ENCODE measurements at places on chromosomes 2 and 18. TPM values are rescaled to one million over a fixed set of nuclear protein-coding genes. Genes with fewer than 3 reads are reported as not detected.

DNA sequence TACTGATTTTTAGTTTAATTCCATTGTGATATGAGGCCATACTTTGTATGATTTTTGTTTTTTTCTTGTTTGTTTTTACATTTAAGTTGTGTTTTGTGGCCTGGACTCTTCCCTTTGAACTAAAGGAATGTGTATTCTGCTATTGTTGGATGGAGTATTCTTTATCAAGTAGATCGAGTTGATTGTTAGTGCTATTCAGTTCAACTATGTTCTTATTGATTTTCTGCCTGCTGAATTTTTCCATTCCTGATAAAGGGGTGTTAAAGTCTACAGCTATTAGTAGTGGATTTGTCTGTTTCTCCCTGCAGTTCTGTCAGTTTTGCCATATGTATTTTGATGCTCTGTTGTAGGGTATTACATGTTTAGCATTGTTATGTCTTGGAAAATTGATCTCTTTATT, 14.5 kb downstream of the RNF144A start:
- no peak overlapping the region for H3K27ac ChIP-seq
- DNase-seq = no peak
- H3K36me3 ChIP-seq = no peaks in the 10 kb centered on the region
- no peaks in the 10 kb centered on the region for H3K27me3 ChIP-seq

The CBLN2 gene
- total RNA-seq = not detected

The GPR55 gene
- not detected for total RNA-seq

DNA sequence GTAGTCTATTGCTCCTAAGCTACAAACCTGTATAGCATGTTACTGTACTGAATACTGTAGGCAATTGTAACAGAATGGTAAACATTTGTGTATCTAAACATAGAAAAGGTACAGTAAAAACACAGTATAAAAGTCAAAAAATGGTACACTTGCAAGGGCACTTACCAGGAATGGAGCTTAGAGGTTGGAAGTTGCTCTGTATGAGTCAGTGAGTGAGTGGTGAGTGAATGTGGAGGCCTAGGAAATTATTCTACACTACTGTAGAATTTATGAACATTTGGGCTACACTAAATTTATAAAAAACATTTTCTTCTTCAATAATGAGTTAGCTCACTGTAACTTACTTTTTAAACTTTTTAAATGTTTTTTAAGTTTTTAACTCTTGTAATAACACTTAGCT, 19.0 kb downstream of the NABP1 start:
- no peak overlapping the region for H3K27ac ChIP-seq
- no peak for DNase-seq
- no peak overlapping the region for H3K4me3 ChIP-seq
- peaks cover 21% of the 10 kb centered on the region for H3K27me3 ChIP-seq

DNA sequence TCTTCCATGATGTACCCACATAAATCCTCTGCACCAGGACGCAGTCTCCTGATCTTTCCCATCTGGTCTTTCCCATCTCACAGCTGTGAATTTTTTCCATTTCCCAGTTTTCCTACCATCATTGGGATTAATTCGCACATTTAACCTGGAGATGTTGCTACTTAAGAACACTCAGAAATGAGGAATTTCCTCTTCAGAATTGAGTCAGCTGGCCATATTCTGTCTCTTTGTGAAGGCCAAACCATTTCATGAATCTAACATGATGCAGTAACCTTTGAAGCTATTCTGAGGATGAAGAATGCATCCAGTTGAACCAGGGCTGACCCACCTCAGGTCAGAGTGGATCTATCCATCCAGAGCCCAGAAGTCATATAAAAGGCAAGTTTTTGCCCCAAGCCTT, 326.8 kb downstream of the SETBP1 start:
- H3K36me3 ChIP-seq = no peaks in the 10 kb centered on the region
- H3K4me3 ChIP-seq = no peak overlapping the region
- H3K27ac ChIP-seq = no peak overlapping the region
- H3K4me1 ChIP-seq = no peaks in the 10 kb centered on the region

The SLC35F6 gene
- 19.6 TPM for total RNA-seq

The NOSTRIN gene
- total RNA-seq = 14.7 TPM

The ALKAL2 gene
- 1.1 TPM for total RNA-seq

DNA sequence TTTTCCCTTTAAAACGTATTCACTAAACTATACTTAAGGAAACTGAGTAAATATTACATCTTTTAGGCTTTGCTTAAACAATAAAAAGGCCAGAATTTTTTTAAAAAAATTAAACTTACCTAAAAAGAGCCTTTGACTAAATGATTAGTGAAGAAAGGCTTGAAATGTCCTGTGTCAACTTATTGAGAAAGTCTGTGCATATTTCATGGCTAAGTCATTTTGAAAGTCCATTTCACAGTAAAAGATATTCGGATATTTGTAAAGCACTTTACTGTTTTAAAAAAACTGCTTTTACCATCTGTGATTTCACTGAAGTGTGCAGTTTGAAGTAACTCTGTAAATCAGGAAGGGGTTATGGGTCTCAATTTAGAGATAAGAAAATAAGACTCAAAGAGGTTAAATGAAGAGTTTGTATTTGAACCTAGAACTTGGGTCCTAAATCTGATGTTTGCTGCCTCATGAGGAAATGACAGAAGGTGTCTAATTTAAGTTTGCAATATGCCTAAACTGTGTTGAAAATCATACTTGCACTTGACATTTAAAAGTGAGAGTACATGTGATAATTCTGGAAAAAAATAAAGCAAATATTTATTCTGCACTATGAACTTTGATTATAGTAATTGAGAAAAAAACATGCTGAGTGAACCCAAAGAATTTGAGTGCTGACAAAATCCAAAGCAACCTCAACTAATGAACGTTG, 50.5 kb downstream of the RAB27B start:
- H3K4me3 ChIP-seq = no peak overlapping the region
- H3K36me3 ChIP-seq = no peaks in the 10 kb centered on the region
- H3K27ac ChIP-seq = no peak overlapping the region
- H3K4me1 ChIP-seq = no peaks in the 10 kb centered on the region
- no peak for DNase-seq
- H3K27me3 ChIP-seq = no peaks in the 10 kb centered on the region

The ERBB4 gene
- 8.3 TPM for total RNA-seq

The ONECUT2 gene
- total RNA-seq = 0.41 TPM

DNA sequence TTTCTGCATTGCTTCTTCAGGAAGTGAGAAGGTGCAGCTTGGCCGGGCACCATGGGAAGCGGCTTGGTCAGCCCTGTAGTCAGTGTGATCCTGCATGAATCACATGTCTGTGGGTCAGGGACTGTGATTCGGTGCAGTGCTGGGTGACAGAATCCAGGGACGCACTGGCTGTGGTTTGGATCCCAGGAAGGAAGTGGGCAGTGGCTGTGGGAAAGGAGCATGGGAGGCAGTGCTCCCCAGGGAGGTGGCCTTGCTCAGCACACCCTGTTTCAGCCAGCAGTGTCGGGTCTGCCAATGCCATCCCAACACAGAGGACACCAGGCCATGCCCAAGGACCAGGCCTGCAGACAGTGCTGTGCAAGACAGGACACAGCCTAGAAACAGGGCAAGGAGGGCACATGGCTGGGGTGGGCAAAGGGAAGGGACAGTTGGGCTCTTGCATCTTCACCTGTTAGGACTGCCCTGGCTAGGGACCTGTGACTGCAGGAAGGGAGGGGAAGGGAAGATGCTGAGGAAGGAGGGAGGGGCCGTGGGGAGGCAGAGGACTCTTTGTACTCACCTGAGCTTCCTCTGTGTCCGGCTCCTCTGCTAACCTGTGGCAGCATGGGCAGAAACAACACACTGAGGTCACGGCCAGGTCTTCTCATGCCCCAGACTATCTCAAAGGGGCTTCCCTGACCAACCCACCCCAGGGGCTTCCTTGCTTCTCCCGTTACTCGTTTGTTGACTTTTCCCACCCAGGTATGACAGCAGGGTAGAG, 37.2 kb upstream of the DNMT3A start:
- H3K36me3 ChIP-seq = no peaks in the 10 kb centered on the region
- no peak overlapping the region for H3K4me3 ChIP-seq
- H3K27me3 ChIP-seq = no peaks in the 10 kb centered on the region

DNA sequence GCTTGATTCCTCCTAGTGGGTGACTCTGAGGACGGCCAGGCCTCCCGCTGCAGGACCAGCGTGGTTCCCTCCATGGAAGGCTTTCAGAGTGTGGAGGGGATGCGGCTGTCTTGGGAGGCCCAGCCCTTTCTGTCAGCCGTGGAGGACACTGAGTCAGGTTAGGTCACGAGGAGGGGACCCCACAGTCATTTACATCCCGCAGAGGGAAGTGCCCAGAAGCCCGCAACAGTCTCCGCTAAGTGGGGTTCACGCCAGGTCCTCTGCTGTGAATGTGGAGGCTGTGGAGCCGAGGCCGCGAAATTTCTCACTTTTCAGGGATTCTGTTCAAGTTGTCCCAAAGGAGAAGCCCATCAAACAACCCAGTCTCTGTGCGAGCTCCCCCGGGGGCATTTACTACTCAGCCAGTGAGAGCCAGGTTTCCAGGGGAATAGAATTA, 8.8 kb downstream of the ACKR3 start:
- no peak overlapping the region for H3K4me3 ChIP-seq
- H3K27ac ChIP-seq = peak overlapping the region; percentile 53
- H3K4me1 ChIP-seq = peaks cover 75% of the 10 kb centered on the region
- H3K36me3 ChIP-seq = peaks cover 35% of the 10 kb centered on the region

DNA sequence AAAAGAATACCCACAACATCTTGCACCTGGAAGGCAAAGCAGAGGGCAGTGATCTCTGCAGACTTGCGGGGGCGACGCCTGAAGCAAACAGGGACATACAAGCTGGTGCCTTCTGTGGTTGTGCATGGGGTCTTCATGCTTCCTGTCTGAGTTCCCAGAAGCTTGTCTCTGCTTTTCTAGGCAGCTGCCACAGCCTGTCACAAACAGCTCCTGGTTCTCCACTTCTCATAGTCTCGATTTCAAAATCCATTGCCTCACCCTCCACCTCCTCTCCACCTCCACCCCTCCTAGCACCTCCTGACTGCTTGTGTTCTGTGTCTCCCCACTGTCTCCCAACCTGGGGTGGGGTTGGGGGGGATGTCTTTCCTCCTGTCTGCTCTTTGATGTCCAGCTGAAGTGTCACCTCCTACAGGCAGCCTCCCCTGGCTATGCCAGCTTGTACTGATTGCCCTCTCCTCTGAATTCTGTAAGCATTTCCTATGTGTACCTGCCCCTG, 1.7 kb upstream of the PROC start:
- H3K4me1 ChIP-seq = peaks cover 29% of the 10 kb centered on the region
- no peak for DNase-seq
- no peak overlapping the region for H3K27ac ChIP-seq

The OTOF gene
- total RNA-seq = not detected

- DNase-seq = peak; percentile 81
- H3K27me3 ChIP-seq = no peaks in the 10 kb centered on the region
- H3K27ac ChIP-seq = peak overlapping the region; percentile 35
- no peaks in the 10 kb centered on the region for H3K36me3 ChIP-seq
- peaks cover 35% of the 10 kb centered on the region for H3K4me1 ChIP-seq
Observed at GRCh38 chr2:235605312-235606003, 111.6 kb downstream of the AGAP1 start.

The RNF125 gene
- total RNA-seq = 3.5 TPM

Data from left ventricle myocardium inferior (tissue), 1 donor.